ENCODE measurements at places on chromosomes 1 and 21. TPM values are rescaled to one million over a fixed set of nuclear protein-coding genes. Genes with fewer than 3 reads are reported as not detected.

The PTCH2 gene
- 1.7 TPM for total RNA-seq

The CLCA1 gene
- total RNA-seq: not detected

The GPX7 gene
- 30.0 TPM for total RNA-seq

The WNT3A gene
- not detected for total RNA-seq

The BMP8A gene
- not detected for total RNA-seq

The KIAA0040 gene
- total RNA-seq: 31.8 TPM

The ZNF683 gene
- 2.7 TPM for total RNA-seq

The KIF2C gene
- total RNA-seq: 41.4 TPM

The SPRR2B gene
- total RNA-seq: not detected

The LYST gene
- total RNA-seq: 76.9 TPM

The SAMSN1 gene
- total RNA-seq: 83.2 TPM

The GNAT2 gene
- 1.5 TPM for total RNA-seq

The SVBP gene
- 12.6 TPM for total RNA-seq

The ANGPTL3 gene
- not detected for total RNA-seq

The CCDC17 gene
- 1.4 TPM for total RNA-seq

The AGMAT gene
- 19.7 TPM for total RNA-seq

The FCMR gene
- 75.1 TPM for total RNA-seq

The TCP10L gene
- not detected for total RNA-seq

The FCGR3A gene
- 1.1 TPM for total RNA-seq

The NRDC gene
- 129 TPM for total RNA-seq

The FAM151A gene
- total RNA-seq: not detected

Data from CD8-positive, alpha-beta memory T cell (primary cell).